ENCODE measurements at places on chromosomes 1 and 21.

- no peak for DNase-seq
These were observed 113.9 kb downstream of the TOMM20 start for GRCh38 chr1:235014756-235015155.

DNA sequence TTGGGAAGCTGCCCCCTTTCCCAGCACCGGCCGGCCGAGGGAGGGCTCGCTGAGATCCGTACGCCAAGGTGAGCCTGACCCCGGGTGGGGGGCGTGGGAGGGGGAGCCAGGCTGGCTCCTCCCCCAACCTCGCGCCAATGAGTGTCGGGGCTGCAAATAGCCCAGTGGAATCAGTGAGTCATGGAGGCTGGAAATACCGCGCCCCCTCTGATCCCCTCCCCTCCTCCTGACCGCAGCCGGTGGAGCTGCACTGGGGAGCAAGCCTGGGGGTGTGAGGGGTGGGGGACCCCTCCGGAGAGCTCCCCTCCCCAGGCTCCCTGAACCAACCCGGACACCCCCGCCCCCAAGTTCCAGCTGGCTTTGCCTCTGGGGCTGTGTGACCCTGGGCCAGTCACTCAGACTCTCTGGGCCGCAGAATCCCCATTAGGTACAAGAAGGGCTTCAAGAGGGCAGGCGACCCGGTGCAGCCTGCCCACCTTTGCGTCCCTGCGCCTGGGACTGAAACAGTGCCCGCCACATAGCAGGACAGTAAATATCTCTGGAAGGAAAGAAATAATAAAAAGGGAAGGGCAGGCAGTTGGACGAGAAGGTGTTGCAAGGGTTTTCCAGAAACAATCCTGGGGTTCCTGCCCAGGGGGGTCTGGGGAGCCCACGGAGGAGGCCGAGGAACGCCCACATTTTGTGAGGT lies 4.5 kb downstream of the HSPB7 start:
- DNase-seq = peak; percentile 84

- DNase-seq = no peak
These were observed 32.4 kb downstream of the COA6 start for GRCh38 chr1:234405676-234406075.

DNA sequence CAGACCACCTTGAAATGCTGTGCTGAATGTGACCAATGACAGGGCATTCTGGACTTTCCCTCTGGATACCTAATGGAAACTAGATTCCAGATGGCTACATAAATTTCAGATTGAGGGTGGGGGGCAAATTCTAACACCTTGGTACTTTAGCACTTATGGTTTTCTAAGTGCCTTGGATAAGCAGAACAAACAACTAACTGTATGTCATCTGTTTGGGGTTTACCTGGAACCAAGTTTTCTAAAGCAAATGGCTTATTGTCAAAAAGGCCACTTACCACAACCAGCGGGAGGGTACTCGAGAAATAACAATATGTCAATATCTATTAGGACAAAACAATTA lies 39.1 kb downstream of the GPR3 start:
- no peak for DNase-seq

GRCh38 chr1:183841950-183842794 lies 37.3 kb downstream of the RGL1 start:
- no peak for DNase-seq

GRCh38 chr1:57192222-57192621 lies 226.4 kb upstream of the C8B start:
- no peak for DNase-seq

DNA sequence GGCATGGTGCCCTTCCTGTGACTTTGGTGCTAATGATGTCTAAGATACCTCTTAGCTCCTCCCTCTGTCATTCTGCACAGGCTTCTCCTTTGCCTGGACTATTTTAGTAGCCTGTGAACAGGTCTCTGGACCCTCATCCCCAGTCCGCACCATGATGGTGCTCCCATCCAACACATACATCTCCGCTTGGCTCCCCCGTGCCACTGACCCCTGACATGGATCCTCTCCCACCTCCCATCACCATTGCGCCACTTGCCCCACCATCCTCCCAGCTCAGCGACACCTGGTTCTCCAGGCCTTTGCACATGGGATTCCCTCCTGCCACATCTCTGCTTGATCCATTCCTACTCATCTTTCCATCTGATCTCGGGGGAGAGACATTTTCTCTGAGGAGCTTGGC lies 33.9 kb downstream of the RUNX3 start:
- DNase-seq = no peak

DNA sequence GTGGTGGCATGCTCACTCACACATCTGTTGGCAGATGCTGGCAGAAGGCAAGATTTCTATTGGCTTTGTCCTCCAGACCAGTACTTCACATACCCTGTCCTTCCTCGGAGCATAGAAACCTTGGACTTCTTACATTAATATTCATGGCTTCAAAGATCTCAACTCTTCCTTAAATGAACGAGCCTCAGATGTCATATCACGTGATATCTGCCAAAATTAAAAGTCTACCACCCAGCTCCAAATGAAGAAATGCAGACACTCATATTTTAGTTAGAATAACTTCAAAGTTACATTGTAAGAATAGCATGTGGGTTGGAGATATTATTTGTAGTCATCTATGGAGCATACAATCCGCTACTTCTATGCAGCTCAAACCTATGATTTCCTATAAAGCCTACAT lies 1994.9 kb downstream of the NCAM2 start:
- DNase-seq = no peak

DNA sequence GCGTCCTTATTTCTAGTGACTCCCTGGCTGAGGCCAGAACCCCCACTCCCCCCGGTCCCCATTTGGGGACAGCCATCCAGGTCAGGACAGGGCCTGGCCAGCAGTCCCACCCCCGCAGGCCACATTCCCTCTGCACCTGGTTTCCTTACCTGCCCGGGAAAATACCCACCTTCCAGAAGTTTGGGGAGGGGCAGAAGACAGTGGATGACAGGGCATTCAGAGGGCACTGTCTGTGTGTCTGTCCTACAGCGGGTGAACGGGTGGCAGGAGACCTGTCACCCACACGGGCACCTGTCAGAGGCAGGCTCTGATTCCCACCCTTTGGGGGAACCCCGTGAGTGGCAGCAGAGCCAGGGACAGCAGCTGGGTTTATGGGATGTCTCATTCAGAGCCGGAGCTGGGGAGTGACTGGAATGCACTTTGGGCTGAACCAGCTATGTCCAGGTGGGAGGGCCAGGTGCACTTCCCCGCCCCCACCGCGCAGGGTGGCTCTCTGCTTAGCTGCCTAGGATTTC lies 2.0 kb downstream of the ARHGEF16 start:
- no peak for DNase-seq

GRCh38 chr1:169647512-169647911 lies 17.6 kb upstream of the SELP start:
- DNase-seq = no peak

DNA sequence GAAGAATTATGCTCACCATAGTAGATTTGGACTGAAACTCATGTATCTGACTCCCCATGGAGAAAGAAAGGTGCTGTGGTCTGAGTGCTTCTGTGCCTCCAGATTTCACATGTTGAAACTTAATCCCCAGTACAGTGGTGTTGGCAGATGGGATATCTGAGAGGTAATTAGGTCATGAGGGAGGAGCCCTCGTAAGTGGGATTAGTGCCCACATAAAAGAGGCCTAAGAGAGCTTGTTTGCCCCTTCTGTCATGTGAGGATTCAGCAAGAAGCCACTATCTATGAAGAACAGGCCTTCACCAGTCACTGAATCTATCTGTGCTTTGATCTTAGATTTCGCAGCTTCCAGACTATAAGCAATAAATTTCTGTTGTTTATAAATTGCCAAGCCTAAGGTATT lies 150.1 kb downstream of the PLPP3 start:
- no peak for DNase-seq

GRCh38 chr1:76073481-76073880 lies 1.1 kb upstream of the ST6GALNAC3 start:
- DNase-seq = no peak

- peak; percentile 96 for DNase-seq
These were observed 10.3 kb downstream of the CPLANE2 start for GRCh38 chr1:16226490-16227179.

- no peak for DNase-seq
These were observed 567.6 kb downstream of the MRPL39 start for GRCh38 chr21:25039461-25040380.

DNA sequence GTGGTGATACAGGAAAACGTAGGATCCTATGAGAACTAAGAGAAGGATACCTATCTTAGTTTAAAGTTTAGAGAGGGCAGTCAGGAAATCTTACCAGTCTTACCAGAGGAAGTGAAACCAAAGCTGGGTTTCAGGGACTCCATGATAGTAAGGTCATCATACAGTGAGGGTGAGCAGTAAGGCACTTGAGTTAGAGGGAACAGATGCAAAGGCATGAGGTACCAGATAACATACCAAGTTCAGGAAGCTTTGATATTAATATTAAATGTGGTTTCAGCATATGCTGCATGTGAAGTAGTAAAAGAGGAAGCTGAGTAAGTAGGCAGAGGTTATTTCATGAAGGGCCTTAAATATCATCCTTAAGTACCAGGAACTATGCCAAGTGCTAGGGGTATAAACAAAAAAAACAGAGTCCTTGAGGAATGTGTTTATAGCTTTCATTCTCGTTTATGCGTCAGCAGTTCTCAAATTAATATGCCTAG lies 16.9 kb downstream of the ATG4C start:
- no peak for DNase-seq

- DNase-seq = no peak
These were observed 260.7 kb downstream of the HLX start for GRCh38 chr1:221139991-221140390.

Data from iPS-NIHi11 (cell line).